ENCODE measurements at places on chromosomes 16 and 17.

- no peak for DNase-seq
Observed at GRCh38 chr17:77526728-77527350, 386.1 kb downstream of the SEC14L1 start.

DNA sequence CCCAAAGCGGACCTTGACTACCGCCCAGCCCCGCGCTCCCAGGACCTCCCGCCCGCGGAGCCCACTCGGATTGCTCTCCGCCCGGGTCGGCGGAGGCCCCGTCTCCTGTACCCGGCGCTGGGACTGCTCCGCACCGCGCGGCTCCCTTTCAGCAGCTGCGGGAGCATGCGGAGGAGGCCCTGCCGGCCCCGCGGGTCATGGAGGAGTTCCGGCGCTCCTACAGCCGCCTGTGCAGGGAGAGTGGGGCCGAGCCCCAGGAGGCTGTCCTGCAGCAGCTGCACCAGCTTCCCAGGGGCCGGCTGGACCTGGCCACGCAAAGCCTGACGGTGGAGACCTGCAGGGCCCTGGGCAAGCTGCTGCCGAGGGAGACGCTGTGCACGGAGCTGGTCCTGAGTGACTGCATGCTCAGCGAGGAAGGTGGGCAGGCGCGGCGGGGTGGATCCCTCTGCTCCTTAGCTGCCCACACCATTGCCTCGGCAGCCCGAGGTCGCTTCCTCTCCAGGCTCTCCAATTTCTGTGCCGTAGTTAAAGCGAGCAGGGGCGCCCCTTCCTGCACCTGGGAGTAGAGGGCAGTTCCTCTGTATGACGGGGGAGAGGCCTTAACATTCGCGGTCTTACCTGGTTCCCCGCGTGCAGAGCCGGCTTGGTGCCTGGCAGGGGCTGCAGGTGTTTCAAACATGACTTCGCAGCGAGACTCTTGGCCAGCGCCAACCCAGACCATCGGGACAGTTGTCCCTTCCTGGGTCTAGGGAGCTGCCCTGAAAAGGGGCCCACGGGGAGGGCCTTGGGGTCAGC is 539 bp downstream of the LRRC45 start:
- DNase-seq: no peak

- DNase-seq: no peak
Observed at GRCh38 chr16:85926370-85926769, 27.4 kb downstream of the IRF8 start.

GRCh38 chr16:15404792-15405191 is 9.2 kb downstream of the MPV17L start:
- DNase-seq: no peak

Measured in stimulated activated CD8-positive, alpha-beta memory T cell treated with anti-CD3 and anti-CD28 coated beads, Interleukin-7, amount 100 ng/mL, for 1 hour (primary cell).